C1 segment of cervical spinal cord (tissue), 14 donors: ENCODE measurements at places on chromosomes 5 and 9.

DNA sequence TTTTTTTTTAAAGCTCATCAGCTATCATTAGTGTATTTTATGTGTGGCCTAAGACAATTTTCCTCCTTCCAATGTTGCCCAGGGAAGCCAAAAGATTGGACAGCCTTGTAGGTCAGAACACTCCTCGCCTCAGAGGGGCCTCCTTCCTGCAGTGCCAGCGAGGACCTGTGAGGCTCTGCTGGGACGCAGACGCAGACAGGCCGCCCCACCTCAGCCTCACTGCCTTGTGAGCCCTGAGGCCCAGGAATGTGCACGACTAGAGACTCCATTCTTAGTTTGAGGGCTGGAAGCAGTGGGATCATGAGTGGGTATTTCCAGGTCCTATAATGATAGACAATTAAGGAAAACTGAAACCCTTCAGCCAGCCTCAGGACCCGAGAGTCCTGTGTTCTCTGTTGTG is 85.4 kb downstream of the PJA2 start:
- no peak for DNase-seq

DNA sequence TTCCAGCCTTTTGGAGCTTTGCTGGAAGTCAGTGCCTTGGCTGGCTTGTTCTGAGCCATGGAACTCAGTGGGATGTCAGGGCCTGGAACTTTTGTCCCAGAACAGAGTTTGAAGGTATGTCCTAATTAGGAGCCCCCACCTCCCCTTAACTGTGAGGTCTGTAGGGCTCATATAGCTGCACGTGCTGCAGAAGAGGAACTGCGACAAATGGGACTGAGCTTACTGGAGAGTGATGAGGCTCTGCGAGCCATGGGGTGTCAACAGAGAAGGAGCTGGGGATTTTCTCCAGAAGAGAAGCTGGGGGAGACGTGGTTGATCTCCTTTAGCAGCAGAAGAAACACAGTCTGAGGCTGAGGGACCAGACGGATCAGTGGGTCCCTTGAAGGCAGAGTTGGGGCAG is 10.9 kb downstream of the TMEM8B start:
- no peak for DNase-seq

- no peak for DNase-seq
These were observed 292.2 kb downstream of the IRX2 start for GRCh38 chr5:2459251-2459650.

DNA sequence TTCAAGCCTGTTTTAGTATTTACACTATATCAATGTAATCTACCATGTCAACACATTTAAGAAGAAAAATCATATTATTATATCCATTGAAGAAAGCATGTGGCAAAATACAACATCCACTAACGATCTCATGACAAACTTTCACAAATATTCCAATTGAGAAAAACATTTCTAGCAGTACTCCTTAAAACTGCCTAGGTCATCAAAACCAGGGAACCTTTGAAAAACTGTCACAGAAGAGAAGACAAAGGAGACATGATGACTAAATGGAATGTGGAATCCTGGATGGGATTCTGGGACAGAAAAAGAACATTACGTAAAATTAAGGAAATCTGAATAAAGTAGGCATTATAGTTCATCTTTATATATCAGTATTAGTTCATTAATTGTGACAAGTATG is 1091.3 kb upstream of the CDH6 start:
- DNase-seq = no peak

GRCh38 chr9:131658377-131659129 is 81.3 kb downstream of the RAPGEF1 start:
- DNase-seq = no peak
